ENCODE measurements at places on chromosomes 2 and 18. TPM values are rescaled to one million over a fixed set of nuclear protein-coding genes. Genes with fewer than 3 reads are reported as not detected.

HSBP1L1 gene
- 22.2 TPM for polyA plus RNA-seq

ATP6V1B1 gene
- polyA plus RNA-seq = 78.1 TPM

CCDC102B gene
- polyA plus RNA-seq = 5.6 TPM

RESP18 gene
- not detected for polyA plus RNA-seq

IL1B gene
- 0.53 TPM for polyA plus RNA-seq

REV1 gene
- polyA plus RNA-seq = 73.7 TPM

NEB gene
- 13.8 TPM for polyA plus RNA-seq

VSNL1 gene
- 4.2 TPM for polyA plus RNA-seq

TFPI gene
- polyA plus RNA-seq = 41.6 TPM

PJVK gene
- polyA plus RNA-seq = 20.0 TPM

SLC9A4 gene
- polyA plus RNA-seq = 5.9 TPM

OTOF gene
- 0.15 TPM for polyA plus RNA-seq

ADAM23 gene
- 3.6 TPM for polyA plus RNA-seq

CCDC150 gene
- polyA plus RNA-seq = 20.6 TPM

TIMM21 gene
- polyA plus RNA-seq = 70.3 TPM

MATN3 gene
- polyA plus RNA-seq = 3.0 TPM

SKOR2 gene
- not detected for polyA plus RNA-seq

QPCT gene
- polyA plus RNA-seq = 14.3 TPM

Data from renal cortex interstitium (tissue), 15 donors.